ENCODE measurements at places on chromosomes 1 and 21. TPM values are rescaled to one million over a fixed set of nuclear protein-coding genes. Genes with fewer than 3 reads are reported as not detected.

CR1L gene
- polyA plus RNA-seq, result 0.51 TPM

LEMD1 gene
- not detected for polyA plus RNA-seq

FAM72D gene
- 0.40 TPM for polyA plus RNA-seq

RAB13 gene
- polyA plus RNA-seq, result 275 TPM

TEX38 gene
- polyA plus RNA-seq, result not detected

CYP4Z1 gene
- polyA plus RNA-seq, result 0.48 TPM

LHX8 gene
- not detected for polyA plus RNA-seq

PRKAA2 gene
- 0.74 TPM for polyA plus RNA-seq

NASP gene
- polyA plus RNA-seq, result 59.8 TPM

FNDC5 gene
- 34.8 TPM for polyA plus RNA-seq

SAMD11 gene
- 32.7 TPM for polyA plus RNA-seq

AMY2B gene
- 88.6 TPM for polyA plus RNA-seq

HLX gene
- polyA plus RNA-seq, result 8.1 TPM

PRRX1 gene
- polyA plus RNA-seq, result 7.9 TPM
